ENCODE measurements at places on chromosomes 6 and 20.

GRCh38 chr6:5471044-5471443 is 209.7 kb downstream of the FARS2 start:
- no peak for DNase-seq

DNA sequence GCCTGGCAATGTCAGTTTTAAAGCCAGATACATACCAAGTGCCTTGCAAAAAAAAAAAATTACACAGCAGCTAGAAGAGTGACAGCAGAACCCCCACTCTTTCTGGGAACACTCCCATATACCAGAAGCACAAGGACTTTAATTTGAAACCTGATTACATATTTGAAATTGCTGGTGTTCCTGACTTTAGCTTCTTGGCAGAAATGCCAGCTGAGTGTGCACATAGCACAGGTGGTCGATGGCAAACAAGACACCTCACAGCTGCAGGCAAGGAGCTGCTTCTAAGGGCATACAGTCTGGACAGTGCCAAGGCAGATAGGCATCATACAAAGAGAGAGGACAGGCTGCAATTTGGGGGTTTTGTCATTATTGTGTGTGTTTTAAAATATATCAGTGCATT is 150.7 kb upstream of the SGK1 start:
- no peak for DNase-seq

GRCh38 chr6:22942403-22942802 is 373.0 kb downstream of the HDGFL1 start:
- no peak for DNase-seq

GRCh38 chr6:36244641-36245280 is 25.1 kb upstream of the PNPLA1 start:
- no peak for DNase-seq

- DNase-seq = no peak
Observed at GRCh38 chr20:57742507-57743181, 32.8 kb upstream of the PMEPA1 start.

DNA sequence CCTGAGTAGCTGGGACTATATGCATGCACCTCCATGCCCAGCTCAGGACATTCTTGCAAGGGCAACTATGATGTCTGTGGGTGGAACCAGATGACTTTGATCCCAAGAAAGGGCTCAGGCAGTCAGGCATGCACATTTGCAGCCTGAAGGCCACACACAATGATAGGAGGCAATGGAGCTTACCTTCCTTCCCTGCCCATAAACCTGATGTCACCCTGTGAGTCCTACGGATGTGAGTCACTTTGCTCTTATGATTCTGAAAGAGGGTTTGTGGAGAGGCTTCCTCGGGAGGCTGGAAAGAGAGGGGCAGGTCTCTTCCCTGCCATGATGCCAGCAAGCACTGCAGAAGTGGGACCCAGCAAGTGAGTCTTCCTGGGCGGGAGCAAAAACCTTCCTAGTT is 202.4 kb downstream of the LY86 start:
- no peak for DNase-seq

GRCh38 chr6:22248513-22249308 is 48.1 kb downstream of the PRL start:
- peak; percentile 34 for DNase-seq

GRCh38 chr6:101689156-101689555 is 295.6 kb downstream of the GRIK2 start:
- no peak for DNase-seq

GRCh38 chr6:113540466-113540865 is 316.7 kb upstream of the MARCKS start:
- DNase-seq = no peak

DNA sequence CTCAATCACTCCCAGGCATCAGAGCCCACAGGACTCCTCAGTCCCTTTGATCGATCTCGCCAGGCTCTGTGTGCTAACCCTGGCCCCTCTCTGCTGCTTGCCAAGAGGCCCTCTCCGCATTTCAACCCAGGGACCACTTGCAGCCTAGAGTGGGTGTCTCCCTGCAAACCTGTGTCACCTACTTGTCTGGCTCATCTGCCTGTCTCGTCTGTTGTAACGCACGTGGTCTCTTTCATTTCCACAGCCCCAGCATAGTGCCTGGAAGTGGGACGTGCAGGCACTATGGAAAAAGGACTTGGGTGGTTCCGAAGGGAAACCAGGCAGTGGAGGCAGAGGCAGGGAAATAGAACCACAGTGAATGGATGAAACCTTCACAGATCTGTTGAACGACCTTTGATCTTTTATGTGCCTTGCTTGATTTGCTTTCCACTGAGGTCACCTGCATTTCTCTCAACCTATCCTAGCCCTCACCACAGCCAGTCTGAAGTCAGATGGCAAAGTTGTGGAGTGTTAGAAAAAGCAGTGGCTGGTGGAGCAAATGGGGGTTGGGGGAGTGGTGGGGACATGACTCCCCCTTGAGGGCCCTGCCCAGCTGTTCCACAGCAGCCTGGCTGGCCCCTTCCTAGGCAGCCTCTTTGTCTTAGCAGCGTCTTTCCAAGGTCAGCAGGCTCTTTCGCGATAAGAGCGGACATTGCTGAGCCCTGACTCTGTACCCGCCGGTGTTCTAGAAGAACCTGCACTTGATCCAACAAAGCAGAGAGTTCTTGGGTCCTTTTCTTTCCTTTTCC is 55.8 kb upstream of the TAGAP start:
- no peak for DNase-seq

DNA sequence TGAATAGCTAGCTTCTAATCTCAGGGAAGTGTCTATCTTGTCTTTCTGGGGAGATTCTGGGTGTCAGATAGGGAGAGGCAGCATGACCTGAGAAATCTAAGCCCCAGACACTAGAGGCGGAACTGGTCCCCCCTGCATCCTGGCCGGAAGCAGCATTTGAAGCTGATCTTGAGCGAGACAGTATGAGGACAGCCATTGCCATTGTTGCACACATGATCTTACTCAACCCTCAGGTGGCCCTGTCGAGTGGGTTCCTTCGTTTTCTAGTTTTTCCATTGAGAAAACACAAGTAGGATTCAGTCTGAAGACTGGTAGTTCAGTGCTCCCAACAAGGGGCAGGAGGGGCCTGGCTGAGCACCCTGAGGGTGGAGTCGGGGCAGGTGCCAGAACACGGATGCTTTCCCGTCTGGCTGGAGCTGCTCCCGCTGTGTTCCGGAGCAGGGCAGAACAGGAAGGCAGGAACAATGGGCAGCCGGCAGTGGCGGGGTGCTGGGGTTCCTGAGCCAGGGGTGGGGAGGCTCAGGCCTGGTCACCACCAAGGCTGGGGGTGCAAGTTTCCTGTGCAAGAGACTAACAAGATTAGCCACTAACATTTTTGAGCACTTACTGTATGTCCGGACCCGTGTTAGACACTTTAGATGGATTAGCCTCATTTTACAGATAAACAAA is 7.9 kb upstream of the SDCBP2 start:
- no peak for DNase-seq

DNA sequence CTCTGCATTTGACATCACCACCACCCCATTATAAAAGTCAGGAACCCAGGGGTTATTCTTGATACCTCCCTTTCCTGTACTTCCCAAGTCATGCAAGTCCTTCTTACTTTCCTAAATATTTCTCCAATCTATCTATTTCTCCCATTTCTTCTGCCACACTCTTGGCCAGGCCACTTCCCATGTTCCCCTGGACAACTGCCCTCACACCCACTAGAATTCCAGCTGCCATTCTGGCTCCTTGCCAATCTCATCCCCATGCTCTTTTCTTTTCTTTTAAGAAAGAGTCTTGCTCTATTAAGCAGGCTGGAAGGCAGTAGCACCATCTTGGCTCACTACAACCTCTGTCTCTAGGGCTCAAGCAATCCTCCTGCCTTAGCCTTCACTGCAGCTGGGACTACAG is 15.2 kb downstream of the DEFB132 start:
- DNase-seq = no peak

DNA sequence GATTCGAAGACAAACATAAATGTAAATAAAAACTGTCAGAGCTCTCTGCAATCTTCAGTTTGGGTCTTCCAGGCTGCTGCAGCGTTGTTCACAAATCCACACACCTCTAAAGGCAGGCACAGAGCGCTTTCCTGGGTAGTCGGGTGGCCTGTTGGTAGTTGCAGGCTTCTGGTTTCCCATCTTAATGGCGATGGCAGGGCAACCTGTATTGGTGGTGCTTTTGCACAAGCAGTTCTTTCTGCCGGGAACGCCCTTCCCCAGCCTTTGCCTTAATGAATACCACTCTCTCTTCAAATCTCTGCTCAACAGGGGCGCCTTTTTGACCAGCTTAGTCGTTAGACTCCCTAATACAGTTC is 723 bp upstream of the IFT52 start:
- DNase-seq = no peak

DNA sequence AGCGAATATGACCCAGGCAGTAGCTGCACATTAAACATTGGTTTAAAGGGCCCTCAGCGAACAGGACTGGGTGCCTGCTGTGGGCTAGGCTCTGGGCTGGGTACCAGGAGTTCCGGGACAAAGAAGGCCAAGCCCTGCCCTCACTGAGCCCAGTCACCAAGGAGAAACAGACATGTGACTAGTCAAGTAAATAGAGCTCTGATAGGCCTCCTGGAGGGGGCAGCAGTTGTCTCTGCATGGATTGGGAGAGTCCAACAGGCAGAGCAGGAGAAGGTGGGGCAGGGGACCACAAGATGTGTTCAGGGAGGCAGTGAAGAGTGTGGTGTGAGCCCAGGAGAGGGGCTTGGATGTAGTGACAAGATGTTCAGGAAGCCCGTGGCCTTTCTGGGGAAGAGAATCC is 3.1 kb downstream of the HM13 start:
- no peak for DNase-seq

- no peak for DNase-seq
Observed at GRCh38 chr6:53618219-53618618, 47.3 kb downstream of the KLHL31 start.

DNA sequence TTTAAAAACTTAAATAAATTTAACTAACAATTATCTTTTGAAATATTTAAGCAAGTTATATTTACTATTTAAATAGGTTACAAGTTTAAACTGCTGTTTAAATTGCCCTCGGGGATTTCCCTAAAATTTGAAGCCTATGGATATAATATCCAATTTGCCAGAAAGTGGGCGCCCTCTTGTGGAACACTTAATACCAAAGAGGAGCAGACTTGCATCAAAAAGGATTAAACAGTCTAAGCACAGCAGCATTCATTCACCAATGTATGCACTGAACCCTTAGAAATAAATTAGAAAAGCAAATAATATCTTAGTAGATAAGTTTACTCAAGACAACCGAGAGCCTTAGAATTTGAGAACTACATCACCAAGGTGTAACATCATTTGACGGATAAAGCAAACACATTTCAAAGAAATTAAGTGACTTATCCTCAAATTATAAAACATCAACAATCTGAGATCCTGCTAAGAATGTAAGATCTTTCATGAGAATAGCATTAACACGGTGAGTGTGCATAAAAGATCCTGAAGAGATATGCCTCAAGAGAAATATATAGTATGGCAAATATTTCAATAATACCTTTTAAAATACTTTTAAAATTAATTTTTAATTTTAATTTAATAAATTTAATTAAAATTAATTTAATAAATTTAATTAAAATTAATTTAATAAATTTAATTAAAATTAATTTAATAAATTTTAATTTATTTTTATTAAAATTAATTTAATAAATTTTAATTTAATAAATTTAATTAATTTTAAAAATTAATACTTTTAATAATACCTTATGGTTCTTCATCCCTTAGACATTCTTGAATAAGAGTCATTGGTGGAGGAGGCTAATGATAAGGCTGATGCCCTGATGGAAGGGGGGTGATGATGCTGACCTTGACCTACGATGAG is 11.5 kb upstream of the MEP1A start:
- DNase-seq = no peak

DNA sequence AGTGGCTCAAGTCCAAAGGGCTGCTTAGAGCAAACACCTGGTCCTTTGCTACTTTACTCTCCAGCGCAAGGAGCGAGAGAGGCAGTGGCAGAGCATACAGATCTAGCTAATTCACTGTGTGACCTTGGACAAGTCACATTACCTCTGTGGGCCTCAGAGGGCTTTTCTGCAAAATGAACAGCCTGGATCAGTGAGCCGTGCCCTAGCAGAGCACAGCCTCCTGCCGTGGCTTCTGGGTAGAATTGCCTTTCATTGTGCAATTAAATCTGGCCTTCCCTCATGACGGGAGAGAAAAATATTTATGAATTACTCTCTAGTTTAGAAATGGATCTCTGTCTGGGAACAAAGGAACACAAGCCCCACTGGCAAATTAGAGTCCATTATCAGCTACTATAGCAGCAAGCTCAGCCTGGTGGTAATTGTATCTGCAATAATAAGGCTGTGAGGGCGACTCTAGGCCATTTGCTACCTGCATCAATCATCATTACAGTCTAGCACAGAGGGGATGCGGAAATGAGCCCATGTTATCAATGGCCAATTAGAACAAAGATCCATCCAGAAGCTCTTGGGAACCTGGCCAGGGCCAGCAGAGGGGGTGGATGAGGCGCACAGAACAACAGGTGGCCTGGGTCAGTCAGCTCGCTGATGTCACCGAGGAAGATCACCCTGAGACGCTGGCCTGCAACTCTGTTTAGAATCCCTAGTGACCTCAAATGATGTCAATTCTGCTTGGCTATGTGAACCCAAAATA is 114.2 kb upstream of the LY86 start:
- DNase-seq = no peak

- DNase-seq = no peak
Observed at GRCh38 chr6:137830511-137830911, 36.5 kb upstream of the TNFAIP3 start.

GRCh38 chr6:3751730-3752530 is 417 bp upstream of the PXDC1 start:
- DNase-seq = no peak

- DNase-seq = no peak
Observed at GRCh38 chr20:24453869-24454268, 15.6 kb upstream of the SYNDIG1 start.

DNA sequence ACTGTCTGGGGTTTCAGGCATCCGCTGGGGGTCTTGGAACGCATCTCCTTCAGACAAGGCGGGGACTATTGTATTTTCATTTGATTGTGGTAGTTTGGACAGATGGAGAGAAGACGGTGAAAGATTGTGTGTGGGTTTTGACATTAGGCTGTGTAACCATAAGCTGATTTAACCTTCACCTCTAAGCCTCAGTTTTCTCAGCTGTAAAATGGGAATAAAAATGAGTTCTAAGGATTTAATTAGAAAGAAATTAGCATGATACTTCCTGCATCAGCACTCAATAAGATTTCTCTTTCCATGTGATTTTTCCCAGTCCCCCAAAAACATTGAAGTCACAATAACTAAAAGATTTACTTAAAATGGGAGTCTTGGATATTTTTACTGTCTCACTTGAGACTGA is 78.1 kb downstream of the CBFA2T2 start:
- DNase-seq = no peak

DNA sequence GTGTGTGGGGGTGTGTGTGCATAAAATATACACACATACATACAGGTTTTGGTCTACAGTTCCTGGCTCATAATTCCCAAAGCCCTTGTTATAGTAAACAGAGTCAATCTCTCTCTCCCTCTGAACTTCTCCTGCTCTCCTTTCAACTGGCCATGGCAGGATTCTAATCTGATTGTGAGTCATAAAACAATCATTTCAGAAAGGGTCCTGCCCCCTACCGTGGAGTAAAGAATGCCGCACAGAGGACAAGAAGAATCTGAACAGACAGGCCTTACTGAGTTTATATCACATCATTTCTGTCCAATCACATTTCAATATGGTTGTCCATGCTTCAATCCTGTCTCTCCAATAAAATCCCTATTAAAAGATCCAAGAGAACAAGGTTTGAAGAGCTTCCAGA is 416.9 kb downstream of the FRK start:
- DNase-seq = no peak
